Activated T-cell treated with anti-CD3 and anti-CD28 coated beads, Interleukin-2, amount 50 U/mL, for 72 hours (primary cell): ENCODE measurements at places on chromosomes 7 and 10. TPM values are rescaled to one million over a fixed set of nuclear protein-coding genes. Genes with fewer than 3 reads are reported as not detected.
A peak's percentile ranks its signal among the peaks of the same experiment; 100 is the strongest.

GRCh38 chr10:95242581-95243317, 48.1 kb downstream of the PDLIM1 start:
- peak; percentile 37 for DNase-seq
- H3K36me3 ChIP-seq: no peaks in the 10 kb centered on the region
- no peak overlapping the region for H3K4me3 ChIP-seq
- H3K4me1 ChIP-seq: peaks cover 24% of the 10 kb centered on the region

DNA sequence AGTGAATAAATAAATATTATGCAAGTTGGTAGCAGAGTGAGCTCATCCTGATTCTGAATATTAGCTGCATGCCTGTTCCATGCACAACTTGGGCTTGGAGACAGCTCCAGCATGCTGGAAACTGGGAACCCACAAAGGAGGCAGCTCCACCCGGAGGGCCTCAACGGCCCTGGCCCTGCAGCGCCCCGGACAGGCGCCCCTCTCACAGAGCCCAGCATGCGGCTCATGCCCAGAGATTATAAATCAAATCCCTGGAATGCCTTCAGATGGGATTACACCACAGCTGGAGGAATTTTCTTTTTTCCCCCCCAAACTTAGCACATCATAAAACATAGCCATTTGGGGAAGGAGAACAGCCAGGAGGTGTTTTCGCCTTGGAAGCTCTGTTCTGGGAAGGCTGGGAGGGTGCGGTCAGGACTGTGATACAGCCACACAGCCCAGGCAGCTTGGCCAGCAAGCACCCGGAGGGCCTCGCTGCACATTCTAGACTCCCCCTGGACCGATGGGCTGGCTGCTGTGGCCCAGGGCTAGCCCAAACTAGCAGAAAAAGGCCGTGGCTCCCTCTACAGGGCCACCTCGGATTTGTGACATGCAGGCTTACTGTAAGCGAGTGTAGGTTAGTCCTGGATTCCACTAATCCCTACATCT, 102.4 kb downstream of the PTPN20 start:
- DNase-seq: no peak
- no peak overlapping the region for H3K4me3 ChIP-seq
- no peaks in the 10 kb centered on the region for H3K36me3 ChIP-seq
- no peaks in the 10 kb centered on the region for H3K4me1 ChIP-seq

DNA sequence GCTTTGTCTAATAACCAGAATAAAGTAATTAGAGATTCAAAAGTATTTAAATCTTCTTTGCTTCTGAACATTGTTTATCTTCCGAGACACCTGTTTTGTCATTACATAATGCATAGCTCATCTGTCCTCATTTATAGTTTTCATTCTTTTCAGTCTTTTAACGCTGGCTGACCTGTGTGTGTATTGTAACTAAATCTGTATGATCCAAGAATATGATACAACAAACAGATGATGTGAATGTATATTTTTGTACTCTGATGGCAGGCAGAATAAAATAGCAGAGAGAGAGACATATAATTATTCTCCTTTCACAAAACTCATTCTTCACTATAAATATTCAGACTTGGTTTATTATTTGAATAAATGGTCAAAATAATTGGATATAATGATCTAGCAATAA, 80.6 kb downstream of the ORC5 start:
- DNase-seq: no peak
- no peak overlapping the region for H3K4me3 ChIP-seq
- no peak overlapping the region for H3K27ac ChIP-seq
- H3K36me3 ChIP-seq: peaks cover 15% of the 10 kb centered on the region

DNA sequence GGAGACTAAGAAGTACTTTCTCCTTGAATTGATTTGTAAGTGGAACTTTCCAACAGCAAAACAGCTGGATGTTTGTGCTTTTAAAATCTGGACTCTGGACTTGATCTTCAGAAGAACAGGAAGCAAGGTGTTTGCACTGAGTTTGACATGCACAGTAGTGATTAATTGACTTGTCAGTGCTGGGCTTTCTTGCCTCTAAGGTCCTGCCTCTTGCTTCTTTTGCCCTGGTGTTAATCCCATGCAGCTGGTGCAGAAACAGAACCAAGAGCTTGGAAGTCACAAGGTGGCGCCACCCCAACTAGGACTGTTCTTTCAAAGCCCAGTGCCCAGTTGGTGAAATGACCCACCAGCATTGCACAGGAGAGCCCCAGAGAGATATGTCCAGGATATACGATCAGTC, 66.8 kb upstream of the SEPHS1 start:
- H3K4me3 ChIP-seq: no peak overlapping the region
- no peaks in the 10 kb centered on the region for H3K4me1 ChIP-seq
- H3K36me3 ChIP-seq: peaks cover 3% of the 10 kb centered on the region
- peaks cover 12% of the 10 kb centered on the region for H3K27me3 ChIP-seq
- no peak for DNase-seq
- H3K27ac ChIP-seq: no peak overlapping the region

DNA sequence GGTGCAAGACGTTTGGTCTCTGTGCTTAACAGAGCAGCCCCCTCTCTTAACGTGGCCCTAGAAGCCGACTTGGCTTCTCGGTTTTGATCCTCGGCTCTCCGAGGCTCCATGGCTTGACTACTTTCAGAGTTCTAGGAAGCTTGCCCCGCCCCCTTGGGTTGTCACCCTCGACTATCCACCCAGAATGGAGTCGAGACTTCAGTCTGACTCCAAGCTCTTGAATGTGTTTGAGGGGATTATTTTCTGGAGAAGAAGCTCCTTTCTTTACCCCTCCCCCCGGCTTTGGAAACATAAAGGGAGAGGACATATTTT, 448 bp downstream of the SEC24C start:
- peak overlapping the region; percentile 100 for H3K27ac ChIP-seq
- peaks cover 58% of the 10 kb centered on the region for H3K4me1 ChIP-seq
- peak; percentile 75 for DNase-seq
- H3K36me3 ChIP-seq: peaks cover 9% of the 10 kb centered on the region
- H3K27me3 ChIP-seq: no peaks in the 10 kb centered on the region
- peak overlapping the region; percentile 92 for H3K4me3 ChIP-seq

DNA sequence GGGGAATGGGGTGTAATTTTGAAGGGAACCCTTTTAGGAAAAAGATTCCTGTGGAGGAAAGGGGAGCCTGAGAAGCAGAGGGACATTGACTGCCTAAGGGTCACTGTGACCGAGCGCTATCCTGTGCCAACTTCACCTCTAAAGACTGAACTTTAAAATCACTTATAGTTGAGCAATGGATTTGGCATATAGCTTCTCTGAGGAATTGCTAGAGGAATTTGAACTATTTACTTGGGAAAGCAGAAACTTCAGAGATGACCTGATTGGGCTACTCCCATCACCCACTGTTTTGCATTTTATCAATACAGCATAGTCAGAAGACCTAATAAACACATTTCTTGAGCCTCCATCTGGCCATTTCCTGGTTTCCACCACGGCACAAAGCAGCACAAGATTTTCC, 23.7 kb upstream of the WNT16 start:
- H3K27ac ChIP-seq: no peak overlapping the region
- DNase-seq: no peak
- H3K4me1 ChIP-seq: peaks cover 13% of the 10 kb centered on the region
- H3K4me3 ChIP-seq: no peak overlapping the region

GRCh38 chr7:5248201-5248885, 34.4 kb upstream of the SLC29A4 start:
- DNase-seq: no peak
- no peaks in the 10 kb centered on the region for H3K27me3 ChIP-seq
- H3K4me1 ChIP-seq: no peaks in the 10 kb centered on the region
- no peak overlapping the region for H3K4me3 ChIP-seq

GRCh38 chr10:107126512-107127065, 37.9 kb downstream of the SORCS1 start:
- no peak overlapping the region for H3K27ac ChIP-seq
- no peaks in the 10 kb centered on the region for H3K27me3 ChIP-seq

GRCh38 chr10:104257235-104257634, 2.5 kb downstream of the GSTO1 start:
- no peaks in the 10 kb centered on the region for H3K27me3 ChIP-seq
- peaks cover 89% of the 10 kb centered on the region for H3K4me1 ChIP-seq
- peaks cover 38% of the 10 kb centered on the region for H3K36me3 ChIP-seq
- peak overlapping the region; percentile 55 for H3K4me3 ChIP-seq
- peak overlapping the region; percentile 54 for H3K27ac ChIP-seq

DNA sequence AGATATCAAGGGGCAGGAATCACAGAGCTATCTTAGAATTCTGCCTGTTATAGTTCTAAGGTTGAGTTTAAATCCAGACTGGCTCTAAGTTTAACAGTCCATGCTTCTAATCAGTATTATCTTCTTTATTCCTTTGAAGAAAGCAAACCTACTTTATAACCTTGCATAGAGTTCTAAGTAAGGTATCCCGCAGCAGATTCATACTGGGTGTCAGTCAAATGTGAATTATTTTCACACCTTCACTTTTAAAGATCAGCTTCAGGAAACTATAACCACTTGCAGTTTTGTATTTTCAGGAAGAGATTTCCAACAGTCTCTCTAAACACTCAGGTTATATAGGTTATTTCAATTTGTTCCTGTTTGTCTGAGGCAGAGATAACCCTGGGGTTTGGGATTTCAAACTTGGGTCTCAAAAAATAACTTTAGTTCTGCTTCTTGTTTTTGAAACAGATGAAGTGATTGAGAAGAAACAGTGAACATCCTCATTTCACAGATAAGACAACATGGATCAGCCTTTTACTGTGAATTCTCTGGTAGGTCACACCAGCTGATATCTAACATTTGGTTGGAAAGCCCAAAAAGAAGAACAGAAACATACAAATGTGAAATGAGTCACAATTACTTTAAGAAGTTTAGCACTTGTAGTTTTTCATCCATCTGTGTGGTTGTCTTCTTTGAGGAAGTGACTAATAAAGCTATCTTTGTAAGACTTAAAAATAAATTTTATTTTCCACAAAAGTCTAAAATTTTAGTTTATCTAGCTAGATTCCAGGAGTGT, 21.4 kb downstream of the STAMBPL1 start:
- peak overlapping the region; percentile 74 for H3K4me3 ChIP-seq
- H3K27me3 ChIP-seq: no peaks in the 10 kb centered on the region
- peak overlapping the region; percentile 96 for H3K27ac ChIP-seq

GRCh38 chr7:3010161-3010560, 33.5 kb downstream of the CARD11 start:
- H3K27me3 ChIP-seq: no peaks in the 10 kb centered on the region
- no peak for DNase-seq
- peak overlapping the region; percentile 82 for H3K27ac ChIP-seq
- peaks cover 4% of the 10 kb centered on the region for H3K36me3 ChIP-seq
- H3K4me1 ChIP-seq: peaks cover 53% of the 10 kb centered on the region

GRCh38 chr7:1388703-1389335, 70.5 kb downstream of the MICALL2 start:
- peaks cover 10% of the 10 kb centered on the region for H3K27me3 ChIP-seq
- H3K36me3 ChIP-seq: peaks cover 2% of the 10 kb centered on the region

- DNase-seq: no peak
- H3K27ac ChIP-seq: no peak overlapping the region
- H3K4me1 ChIP-seq: no peaks in the 10 kb centered on the region
- no peaks in the 10 kb centered on the region for H3K36me3 ChIP-seq
Observed at GRCh38 chr7:69518705-69519077, 79.6 kb upstream of the AUTS2 start.

GRCh38 chr7:45626441-45627430, 52.6 kb downstream of the ADCY1 start:
- no peaks in the 10 kb centered on the region for H3K27me3 ChIP-seq
- H3K4me3 ChIP-seq: no peak overlapping the region
- H3K36me3 ChIP-seq: no peaks in the 10 kb centered on the region

DNA sequence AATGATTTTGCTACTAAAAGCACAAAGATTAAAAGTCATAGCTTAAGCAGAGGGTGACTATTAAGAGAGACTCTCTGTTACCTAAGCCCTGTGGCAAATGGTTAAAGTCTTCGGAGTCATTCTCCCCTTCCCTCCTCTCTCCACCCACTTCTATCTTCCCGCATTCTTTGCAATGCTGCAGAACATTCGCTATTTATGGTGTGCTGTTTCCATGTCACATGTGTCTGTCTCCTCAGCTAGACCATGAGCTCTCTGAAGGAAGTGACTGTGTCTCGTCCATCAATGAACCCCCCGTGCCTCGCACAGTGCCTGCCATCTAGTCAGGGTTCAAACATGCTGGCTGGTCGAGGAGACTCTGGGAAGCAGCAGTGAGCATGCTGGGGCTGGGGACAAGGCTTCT, 272.4 kb downstream of the USP6NL start:
- peak overlapping the region; percentile 6 for H3K27ac ChIP-seq
- DNase-seq: no peak
- H3K4me3 ChIP-seq: no peak overlapping the region
- H3K4me1 ChIP-seq: peaks cover 28% of the 10 kb centered on the region

- no peaks in the 10 kb centered on the region for H3K27me3 ChIP-seq
- no peaks in the 10 kb centered on the region for H3K4me1 ChIP-seq
- peaks cover 1% of the 10 kb centered on the region for H3K36me3 ChIP-seq
- no peak overlapping the region for H3K27ac ChIP-seq
Observed at GRCh38 chr7:39054731-39055130, 77.0 kb downstream of the POU6F2 start.

DNA sequence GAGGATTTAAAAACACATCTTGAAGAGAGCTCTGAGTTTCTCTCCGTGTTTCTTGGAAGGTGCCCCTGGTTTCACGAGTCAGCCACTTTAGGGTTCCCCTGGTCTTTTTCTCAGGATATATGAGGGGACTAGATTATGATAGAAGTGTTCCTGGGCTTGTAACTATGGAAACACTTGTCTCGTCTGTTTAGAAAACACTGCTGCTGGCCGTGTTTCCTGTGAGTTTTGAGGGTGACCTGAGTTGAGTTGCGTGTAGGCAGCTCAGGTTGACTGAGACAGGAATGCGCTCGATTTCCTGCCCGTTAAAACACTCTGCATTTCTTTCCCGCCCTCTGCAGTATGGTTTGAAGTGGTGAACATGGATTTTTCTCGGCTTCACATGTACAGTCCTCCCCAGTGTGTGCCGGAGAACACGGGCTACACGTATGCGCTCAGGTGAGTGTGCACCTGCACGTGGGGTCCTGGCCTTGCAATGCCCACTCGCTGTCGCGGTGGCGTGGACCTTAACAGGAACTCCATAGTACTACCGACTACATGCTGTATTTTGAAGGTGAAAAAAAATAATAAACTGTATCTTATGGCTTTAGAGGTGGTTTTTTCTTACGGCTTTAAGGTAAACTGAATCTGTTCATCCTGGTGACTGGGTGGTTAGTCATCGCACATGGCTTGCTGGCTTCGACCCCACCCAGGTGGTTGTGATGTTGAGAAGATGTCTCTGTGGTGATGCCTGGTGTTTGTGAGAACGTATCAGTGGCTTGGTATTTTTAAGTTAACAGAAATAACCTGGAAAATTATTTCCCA, at the start of gene SUN1:
Gene SUN1, plus strand, starts transcription at position 310 of the 801 bp plus-strand sequence. Its CDS starts 49 bp downstream, at position 359.
- H3K27ac ChIP-seq: peak within 1 kb of the TSS; percentile 94
- H3K36me3 ChIP-seq: peaks cover 7% of the 10 kb centered on the region
- H3K4me1 ChIP-seq: peaks cover 63% of the 10 kb centered on the region
- no peaks in the 10 kb centered on the region for H3K27me3 ChIP-seq
- H3K4me3 ChIP-seq: peak within 1 kb of the TSS; percentile 91

GIMAP1 gene
- total RNA-seq: 5.5 TPM

EPHA1 gene
- 4.2 TPM for total RNA-seq

HYAL4 gene
- 0.48 TPM for total RNA-seq

SOSTDC1 gene
- total RNA-seq: not detected

LARP4B gene
- total RNA-seq: 109 TPM

NEUROD6 gene
- total RNA-seq: not detected

HTR5A gene
- not detected for total RNA-seq

MLXIPL gene
- total RNA-seq: 0.14 TPM

IDI2 gene
- total RNA-seq: not detected

SLC29A4 gene
- 0.48 TPM for total RNA-seq

CNNM2 gene
- total RNA-seq: 10.9 TPM
